Right atrium auricular region (tissue), 2 donors: ENCODE measurements at places on chromosomes 4 and X. TPM values are rescaled to one million over a fixed set of nuclear protein-coding genes. Genes with fewer than 3 reads are reported as not detected.

DNA sequence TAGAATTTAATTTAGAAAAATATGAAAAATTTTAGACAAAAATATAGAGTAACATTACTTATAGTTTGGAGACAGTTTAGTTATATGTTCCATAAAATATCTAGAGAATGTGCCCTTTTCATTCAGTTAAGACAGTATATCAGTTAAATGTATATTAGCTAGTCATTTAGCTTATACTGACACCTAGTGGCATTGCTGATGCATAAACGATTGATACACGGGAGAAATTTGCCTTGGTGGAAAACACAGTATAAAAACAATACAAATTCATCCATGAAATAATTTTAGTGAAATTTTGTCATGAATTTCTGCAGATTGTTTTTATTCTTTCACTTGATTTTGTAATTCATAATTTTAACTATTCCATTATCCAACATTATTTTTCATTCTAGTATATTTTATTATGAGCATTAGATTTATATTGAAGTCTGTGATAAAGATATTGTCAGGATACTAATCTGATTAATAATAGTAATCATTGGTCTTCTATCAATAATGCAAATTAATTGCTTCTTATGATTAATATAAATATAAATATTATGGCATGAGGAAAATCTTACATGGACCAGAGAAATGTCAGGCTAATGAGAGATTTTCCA lies 219.0 kb downstream of the TLL1 start:
- no peak for DNase-seq

DNA sequence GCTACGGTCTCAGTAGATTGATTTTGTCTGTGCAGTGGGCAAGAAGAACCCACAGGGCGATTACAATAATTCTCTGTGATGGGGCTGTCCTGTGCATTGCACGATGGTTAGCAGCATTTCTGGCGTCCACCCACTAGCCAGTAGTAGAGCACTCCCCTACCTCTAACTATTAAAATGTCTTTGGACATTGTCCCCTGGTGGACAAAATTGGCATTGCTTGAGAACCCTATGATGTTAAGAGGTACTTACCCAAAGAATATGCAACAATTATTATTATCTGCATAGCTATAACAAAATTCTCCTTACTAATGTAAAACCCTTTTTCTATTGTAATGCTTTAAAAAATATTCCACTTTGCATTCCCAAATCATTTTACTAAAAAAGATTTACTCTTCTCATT lies 109.5 kb upstream of the VCX3A start:
- DNase-seq: no peak

GRCh38 chrX:40651620-40652223 lies 4.4 kb upstream of the CXorf38 start:
- DNase-seq: peak; percentile 86

- DNase-seq: no peak
These were observed 86.2 kb downstream of the IRF2 start for GRCh38 chr4:184388106-184388505.

DNA sequence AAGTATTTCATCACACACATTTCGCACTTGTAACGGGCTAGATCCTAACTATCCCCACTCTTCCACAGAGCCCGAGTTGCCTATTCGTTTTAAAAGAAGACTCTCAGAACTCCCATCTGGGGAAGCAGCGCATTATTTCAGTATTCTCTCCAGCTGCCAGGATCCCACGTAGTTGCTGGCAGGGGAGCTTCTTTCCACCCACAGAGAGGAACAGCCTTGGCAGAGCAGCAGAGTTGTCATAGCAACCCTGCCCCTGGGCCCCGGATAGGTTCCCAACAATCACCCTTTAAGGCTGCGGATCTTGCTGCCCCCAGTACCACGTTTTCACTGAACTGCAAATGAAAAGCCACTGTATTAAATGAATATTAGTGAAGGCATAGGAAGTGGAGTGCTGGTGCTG lies 106.7 kb downstream of the GPM6A start:
- no peak for DNase-seq

GRCh38 chrX:38183596-38183995 lies 37.1 kb downstream of the SRPX start:
- no peak for DNase-seq

GRCh38 chr4:74394476-74395136 lies 29.7 kb downstream of the EREG start:
- DNase-seq: no peak

GRCh38 chr4:144289667-144290428 lies 149.3 kb upstream of the GYPA start:
- no peak for DNase-seq

- DNase-seq: no peak
These were observed 280.7 kb upstream of the KLHL4 start for GRCh38 chrX:87236830-87237440.

DNA sequence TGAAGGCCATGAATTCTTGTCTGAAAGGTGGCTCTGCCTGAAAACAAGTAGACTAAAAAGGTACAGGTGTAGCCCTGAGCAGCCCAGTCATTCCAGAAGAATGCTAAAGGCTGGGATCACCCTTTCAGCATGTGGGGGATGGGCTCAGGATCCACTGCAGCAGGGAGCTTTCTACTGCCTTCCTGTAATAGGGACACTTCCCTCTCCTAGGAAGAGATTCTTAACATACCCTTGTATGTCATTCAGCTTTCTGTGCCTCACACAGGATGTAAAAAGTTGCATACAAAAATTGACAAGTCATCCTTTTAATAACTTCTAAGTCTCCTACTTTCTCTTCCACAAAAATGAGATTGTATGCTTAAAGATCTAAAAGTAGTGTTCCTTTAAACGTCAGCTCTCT lies 123.3 kb downstream of the ZNF518B start:
- DNase-seq: no peak

- no peak for DNase-seq
These were observed 2.9 kb downstream of the SEC24B start for GRCh38 chr4:109436504-109436903.

DNA sequence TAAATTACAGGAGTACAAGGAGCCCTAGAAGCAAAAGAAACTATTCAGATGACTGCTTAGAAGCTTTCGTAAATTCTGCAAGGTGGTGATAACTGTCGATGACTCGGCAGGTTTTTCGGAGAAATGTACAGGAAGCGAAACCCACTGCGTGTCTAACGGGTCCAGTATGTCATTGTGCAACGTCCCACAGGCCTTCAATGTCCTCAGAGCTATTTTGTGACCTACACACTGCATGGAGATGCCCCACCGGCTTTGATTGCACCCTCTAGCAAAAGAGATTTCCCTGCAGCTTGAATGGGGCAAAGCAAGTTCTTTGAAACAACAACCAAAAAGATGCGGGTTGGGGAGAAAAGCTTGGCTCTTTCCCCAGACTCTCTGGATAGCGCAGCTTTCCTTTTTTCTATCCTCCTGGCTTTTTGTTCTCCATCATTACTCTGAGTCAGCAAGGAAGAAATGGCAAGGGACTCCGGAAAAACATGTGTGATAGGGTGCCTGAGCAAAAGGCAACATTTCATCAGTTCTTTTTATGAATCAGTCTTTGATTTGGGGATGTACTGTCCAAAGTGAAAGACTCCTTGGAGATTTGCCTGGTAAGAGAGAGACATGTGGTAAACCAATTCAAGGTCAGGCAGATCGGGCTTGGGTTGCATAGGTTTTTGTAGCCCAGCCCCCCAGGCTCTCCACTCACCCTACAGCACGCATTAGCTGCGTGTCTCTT lies 112.0 kb upstream of the TBL1X start:
- DNase-seq: peak; percentile 66

DNA sequence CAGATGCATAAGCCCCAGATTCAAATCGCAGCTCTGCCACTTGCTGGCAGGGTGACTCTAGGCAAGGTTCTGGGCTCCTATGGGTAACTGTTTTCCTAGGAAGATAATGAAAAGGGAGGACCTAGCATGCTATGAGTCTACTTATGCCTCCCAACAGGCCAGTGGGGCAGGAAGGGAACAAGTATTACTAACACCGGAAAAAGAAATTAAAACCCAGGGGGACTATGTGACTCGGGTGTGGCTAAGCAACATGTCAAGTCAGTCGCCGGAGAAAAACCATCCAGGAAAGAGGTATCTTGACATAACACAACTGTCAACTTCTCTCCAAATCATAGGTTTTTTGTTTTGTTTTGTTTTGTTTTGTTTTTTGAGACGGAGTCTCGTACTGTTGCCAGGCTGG lies 45.5 kb upstream of the RBPJ start:
- no peak for DNase-seq

GRCh38 chr4:56640621-56641493 lies 40.2 kb downstream of the HOPX start:
- no peak for DNase-seq

DNA sequence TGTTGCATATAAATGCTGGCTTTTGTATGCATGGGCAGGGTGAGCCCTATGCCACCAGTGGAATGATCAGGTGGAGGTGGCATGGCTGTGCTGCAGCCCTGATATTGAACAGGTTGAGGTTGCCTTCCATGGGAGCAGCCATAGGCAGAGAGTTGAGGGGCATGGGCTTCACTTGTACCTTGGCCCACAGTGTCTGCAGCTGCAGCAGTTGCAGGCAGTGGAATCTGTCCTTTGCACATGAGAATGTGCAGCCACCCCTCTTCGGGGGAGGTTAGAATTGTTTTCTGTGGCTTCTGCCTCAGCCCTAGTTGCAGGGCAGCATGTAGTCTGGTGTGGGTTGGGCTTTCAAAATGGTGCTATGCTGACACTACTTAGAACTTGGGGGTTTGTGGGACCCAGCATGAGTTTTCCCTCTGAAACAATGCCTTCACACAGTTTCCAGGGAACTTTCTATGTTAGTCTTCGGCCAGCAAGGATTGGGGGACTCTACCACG lies 25.4 kb upstream of the VSIG1 start:
- no peak for DNase-seq

DNA sequence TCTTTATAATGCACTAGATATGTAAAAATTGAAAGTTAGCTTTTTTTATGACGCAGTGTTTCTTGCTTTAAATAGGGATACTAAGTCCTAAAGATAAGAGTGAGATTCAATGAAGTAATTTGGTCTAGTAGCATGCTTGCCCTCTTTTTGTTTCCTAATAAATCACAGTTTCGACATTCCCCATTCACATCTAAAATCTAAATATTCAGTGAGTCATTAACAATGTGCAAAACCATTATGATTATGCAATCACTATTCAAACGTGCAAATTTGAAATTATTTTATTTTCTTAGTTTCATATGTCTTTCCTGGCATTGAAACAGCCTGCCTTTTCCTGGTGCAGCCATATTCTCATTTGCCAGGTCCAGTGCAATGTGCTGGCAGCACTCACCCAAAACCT lies 1350.5 kb upstream of the PABPC4L start:
- DNase-seq: no peak

DNA sequence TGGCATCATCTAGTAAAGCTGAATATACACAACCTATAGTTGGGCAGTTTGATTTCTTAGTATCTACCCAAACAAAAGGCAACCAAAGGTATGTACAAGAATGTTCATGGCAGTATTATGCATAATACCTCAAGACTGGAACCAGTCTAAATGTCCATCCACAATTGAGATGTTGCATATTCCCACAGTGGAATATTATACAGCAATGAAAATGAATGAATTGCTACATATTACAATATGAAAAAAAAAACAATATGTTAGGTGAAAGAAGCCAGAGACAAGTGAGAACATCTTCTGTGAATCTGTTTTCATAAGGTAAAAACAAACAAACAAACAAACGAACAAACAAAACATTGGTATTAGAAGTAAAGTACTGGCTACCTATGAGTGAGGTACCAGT lies 11.6 kb upstream of the RAB28 start:
- DNase-seq: no peak

DNA sequence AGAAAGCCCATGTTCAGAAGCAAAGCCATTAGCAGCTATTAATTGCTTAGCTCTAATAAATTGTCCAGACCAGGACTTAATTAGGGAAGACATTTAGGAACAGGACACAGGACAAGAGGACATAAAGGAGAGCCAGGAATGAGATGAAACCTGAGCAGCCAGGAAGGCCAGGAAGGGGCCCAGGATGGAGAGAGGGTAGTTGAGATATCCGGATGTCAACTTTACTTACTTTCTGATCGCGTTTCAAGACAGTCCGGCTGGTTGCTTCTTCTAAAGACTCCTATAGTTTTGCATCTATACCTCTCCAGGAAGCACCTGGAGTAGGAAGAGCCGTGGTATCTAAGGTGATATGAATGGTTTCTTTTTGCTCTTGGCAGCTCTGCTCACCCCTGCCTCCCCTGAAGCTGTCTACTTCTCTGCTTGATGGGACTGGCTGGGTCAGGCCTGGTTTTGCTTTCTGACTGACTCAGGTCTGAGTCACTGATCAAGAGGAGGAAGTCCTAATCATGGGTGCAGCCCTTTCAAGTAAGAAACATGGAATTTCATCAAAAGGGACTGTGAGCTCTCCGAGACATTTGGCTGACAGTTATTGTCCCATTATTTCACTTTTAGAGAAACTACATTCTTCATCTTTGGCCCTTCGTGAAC lies 733.3 kb downstream of the RPA4 start:
- DNase-seq: no peak

DNA sequence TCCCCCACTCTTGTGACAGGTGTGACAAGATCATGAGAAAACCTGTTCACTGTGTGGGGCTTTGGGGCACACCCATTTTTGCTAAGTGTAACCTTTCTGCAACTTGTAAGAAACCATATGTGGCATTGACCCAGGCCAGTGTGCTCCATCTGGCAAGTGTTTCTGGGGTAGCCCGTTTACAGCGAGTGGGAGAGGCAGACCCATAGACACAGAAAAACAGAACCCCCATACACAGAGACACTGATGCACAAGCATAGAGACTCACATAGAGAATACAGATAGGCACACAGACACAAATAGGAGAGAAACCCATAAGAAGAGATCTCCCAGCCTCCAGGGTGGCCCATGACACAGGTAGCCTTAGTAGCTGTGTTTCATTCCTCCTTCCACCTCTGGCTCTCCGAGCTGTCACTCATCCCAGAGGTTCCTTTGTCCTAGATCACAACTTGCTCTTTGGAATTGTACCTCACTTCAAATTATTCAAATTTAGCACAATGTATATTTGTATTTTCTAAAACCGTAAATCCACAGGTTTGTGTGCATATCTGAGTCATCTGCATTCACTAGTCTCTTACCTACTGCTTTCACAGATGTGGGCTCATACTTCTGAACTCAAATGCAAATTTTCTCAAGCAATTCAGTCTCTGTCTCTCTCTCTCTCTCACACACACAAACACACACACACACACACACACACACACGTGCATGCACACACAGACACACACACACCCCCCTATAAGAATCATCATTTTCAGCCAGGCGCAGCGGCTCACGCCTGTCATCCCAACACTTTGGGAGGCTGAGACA lies 114.4 kb downstream of the SH3KBP1 start:
- no peak for DNase-seq

DNA sequence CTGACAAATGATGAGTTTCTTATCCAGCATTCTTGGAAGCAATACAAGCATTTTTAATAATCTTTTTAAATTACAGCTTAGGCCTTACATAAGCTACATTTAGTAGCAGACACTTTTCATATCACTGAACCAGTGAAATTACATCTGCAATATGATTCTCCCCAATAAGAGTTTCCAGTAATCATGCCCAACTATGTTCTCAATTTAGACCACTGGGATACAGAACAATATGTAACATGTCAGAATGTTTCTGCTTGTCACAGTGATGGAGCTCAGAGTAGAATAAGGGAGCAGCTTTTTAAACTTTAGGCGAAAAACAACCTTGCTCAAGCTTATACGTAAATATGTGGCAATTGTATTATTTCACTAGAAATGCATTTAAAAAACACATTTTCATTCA lies 1132.2 kb downstream of the FAT4 start:
- no peak for DNase-seq

Gene STPG2
- total RNA-seq: 0.71 TPM

Gene PRR32
- total RNA-seq: 3.6 TPM

Gene CTAG1A
- total RNA-seq: not detected

Gene TENM3
- total RNA-seq: 10.7 TPM

Gene TEX13B
- total RNA-seq: not detected

Gene PCSK1N
- total RNA-seq: 4.3 TPM

Gene SORBS2
- total RNA-seq: 530 TPM

Gene TBC1D8B
- total RNA-seq: 4.6 TPM
